ENCODE measurements at places on chromosomes 7 and 10.

- no peak for DNase-seq
Measured at GRCh38 chr10:17817790-17818189, 8.6 kb downstream of the MRC1 start.

GRCh38 chr7:6392712-6393666 lies 54.8 kb downstream of the DAGLB start:
- DNase-seq: no peak

DNA sequence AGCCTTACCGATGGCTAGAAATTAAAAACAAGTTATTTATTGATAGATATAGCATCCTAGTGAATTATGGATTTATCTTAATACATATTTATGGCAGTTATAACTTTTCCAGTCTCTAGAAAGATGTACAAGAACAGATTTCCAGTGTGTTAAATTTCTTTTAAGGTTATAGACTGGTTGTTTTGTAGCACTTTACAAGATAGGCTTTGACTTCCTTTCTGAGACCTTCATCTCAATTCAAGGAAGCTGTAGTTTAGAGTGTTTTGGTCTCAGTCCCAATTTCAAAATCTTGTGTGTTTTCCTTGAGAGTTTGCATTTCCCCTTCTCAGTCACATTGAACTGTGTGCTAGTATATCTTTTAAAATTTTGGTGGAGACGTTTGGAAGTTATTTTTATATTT lies 30.1 kb downstream of the PLEKHA1 start:
- no peak for DNase-seq

DNA sequence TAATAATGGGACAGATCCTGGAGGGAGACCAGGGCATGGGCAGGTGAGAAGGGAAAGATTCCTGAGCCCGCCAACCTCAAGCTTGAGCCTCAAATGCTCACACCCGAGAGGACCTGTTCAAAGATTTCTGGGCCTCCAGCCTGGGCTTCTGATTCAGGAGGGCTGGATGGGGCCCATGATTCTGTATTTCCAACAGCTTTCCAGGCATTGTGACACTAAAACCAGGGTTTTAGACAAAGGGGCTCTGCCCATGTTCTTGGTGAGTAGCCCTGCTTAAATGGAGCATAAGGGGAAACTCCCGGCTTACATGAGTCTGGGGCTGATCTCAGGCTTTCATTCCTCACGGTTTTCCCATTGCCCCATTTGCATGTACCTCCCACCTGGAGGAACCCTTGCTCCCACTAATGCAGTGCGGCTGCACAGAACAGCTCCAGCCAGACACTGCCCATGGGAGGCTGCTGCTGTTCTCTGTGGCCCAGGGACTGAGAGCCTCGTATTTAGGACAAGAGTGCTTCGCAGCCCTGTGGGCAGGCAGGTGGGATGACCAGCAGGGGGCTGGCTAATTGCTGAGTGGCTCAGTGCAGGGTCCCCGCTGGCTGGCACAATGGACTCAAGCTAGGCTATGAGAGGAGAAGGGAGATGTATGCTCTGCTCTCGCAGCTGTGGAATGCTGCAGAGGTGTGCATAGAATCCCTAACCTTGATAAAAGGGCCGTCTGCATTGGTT lies 135.3 kb upstream of the COBL start:
- DNase-seq: peak; percentile 40

DNA sequence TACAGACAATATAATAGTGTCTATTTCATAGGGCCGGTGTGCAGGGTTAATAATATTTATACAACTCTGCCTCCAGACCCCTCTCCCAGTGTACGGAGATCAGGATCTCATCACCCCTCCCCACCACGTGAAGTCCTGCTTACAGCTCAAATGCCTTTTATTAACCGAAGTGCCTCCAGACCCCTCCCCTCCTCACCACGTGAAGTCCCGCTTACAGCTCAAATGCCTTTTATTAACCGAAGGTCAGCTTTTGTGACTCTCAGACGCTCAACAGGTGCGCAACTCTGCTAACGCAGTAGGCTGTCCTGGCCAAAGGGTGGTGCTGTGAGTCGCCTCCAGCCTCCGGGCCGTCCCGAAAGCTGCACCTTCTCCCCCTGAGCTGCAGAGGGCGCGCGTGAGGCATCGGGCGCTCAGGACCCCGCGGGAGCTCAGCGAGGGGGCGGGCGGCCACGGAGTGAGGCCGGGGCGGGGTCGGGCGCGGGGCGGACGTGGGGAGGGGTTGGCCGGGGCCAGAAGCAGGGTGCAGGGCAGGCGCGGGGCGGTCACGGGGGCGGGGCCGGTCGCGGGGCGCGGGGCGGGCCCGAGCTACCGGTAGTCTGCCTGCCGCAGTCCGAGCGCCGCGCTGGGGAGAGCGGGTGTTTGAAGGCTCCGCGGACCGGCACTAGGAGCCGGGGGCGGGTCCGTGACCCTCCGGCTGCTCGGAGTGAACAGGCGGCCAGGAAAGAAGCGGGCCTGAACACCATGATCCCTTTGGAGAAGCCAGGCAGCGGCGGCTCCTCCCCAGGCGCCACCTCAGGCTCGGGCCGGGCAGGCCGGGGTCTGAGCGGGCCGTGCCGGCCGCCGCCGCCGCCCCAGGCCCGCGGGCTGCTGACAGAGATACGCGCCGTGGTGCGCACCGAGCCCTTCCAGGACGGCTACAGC lies at the start of gene STK17A:
Gene STK17A, plus strand, starts transcription at position 606 of the 921 bp plus-strand sequence. Its CDS starts 136 bp downstream, at position 742.
- DNase-seq: peak; percentile 92

GRCh38 chr10:121975295-121976086 lies 474 bp upstream of the NSMCE4A start:
- no peak for DNase-seq

Data from neural crest cell (in vitro differentiated cells).